ENCODE measurements at places on chromosomes 6 and 20.

DNA sequence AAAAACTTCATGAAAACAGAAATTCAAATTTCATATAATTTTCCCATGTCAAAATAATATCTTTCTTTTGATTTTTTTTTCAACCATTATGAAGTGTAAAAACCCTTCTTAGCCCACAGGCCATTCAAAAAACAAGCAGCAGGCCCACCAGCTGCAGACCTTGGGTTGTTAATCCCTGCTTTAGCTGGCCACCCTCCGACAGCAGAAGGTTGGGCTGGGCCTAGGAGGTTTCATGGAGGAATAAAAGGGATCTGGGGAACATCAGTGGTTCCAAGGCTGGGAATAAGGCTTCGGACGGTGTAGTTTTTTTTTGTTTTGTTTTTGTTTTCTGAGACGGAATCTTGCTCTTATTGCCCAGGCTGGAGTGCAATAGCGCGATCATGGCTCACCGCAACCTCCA is 3.6 kb upstream of the HSP90AB1 start:
- DNase-seq = no peak

DNA sequence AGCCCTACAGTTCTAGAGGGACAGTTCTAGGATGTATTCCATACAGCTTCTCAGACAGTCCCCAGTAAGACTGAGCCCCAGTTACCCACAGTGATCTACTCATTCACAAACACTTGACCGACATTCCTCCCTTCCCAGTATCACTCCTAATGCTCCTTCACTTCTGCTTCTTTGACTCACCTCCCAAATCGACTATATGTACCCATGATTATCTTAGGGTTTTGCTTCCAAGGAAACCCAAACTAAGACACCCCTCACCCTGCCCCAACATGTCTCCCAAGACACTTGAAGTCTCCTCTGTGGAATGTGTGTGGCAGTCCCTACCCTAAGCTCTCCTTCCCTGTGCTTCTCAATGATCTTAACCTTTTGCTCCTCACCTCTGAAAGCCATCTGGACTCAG is 23.6 kb upstream of the TGM6 start:
- no peak for DNase-seq

DNA sequence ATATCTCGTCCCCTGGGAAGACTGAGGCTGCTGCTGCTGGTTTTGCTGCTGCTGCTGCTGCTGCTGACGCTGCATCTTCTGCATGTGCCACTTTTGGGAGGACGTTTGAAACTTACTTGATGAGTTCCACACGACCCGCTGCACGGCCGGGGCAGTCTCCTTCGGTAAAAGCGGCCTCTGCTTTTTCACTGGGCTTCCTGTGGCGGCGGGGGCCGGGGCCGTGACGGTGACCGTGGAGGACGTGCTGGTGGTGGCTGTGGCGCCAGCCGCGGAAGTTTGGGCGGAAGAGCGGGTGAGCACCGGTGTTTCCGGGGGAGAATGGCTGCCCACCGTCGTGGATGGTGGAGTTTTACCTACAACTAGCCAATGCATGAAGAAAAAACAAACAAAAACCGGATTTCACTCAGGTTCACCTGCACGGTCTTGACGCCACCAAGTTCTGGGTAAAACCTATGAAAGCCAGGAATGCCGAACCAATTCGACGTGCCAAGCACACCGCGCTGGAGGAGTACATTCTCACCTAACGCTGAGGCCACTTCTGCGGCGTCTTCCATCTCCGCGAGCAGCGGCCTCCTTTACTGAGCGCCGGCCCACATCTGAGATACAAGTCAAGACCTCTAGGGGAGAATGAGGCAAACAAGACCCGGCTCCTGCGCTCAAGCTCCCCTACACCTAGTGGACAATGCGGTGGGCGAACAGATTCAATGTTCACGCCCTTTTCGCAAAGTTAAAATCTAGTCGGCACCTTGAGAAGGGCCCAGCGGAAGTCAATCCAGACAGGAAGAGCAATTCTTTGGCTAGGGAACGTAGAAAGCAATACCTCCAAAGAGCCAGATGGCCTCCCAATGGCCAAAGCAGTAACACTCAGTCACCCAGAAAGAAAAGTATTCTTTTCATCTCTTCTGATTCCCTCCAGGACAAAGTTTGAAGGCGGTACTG is 117.5 kb downstream of the ZMYND8 start:
- DNase-seq = no peak

- DNase-seq = no peak
Measured at GRCh38 chr20:13873831-13874230, 89.0 kb downstream of the NDUFAF5 start.

GRCh38 chr6:25172819-25173218 is 106.4 kb upstream of the CARMIL1 start:
- no peak for DNase-seq

GRCh38 chr20:47576516-47577033 is 74.9 kb downstream of the NCOA3 start:
- no peak for DNase-seq

GRCh38 chr6:119495230-119495683 is 145.7 kb upstream of the MAN1A1 start:
- DNase-seq = no peak

GRCh38 chr6:10771371-10771894 is 23.8 kb downstream of the TMEM14B start:
- DNase-seq = no peak

DNA sequence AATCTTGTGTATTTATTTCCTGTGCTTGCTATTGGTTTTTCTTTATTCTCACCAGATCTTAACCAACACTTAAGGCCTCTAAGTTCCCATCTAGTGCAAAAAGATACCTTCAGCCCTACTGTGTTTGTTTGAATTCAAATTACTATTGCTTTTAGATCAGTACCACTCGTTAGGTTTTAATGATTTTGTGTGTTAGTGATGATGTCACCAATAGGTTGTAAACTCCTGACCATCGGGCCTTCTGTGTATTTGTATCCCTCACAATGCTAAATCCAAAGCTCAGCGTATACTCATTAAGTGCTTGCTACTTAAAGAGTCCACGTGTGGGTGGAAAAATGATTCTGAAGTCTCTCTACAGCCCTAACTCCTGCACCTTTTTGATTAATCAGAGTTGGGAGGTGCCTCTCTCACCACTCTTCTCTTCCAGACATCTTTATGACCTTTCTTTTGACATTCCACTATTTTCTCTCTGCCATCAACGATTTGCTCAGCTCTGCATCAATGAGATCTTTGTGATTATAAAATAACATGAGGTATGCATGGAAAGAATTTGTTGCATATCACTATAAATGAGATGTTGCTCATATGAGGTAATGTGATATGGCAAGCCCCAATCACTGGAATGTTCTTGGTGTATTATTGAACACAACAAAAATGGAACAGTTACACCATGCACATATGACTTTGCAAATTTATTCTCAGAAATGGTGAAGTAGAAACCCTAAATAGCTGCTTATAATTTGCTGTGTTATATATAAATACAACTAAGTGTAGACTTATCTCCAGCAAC is 55.1 kb upstream of the LAMA2 start:
- no peak for DNase-seq

DNA sequence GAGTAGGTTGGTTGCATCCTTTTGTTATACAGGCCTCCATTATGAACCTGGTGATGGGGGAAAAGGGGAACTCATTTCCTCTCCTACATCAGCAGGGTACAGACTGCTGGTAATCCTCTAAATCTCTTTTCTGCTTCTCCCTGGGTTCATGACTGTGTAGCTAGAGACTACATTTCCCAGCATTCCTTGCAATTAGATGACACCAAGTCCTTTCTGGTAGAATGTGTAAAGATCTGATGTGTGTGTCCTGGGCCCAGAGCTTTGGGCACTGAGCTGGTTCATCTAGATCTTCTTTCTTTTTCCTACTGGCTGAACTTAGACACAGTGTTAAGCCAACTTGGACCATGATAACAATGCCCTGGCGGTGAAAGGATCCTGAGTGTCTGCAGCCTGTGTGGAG is 104.7 kb upstream of the IFNGR1 start:
- DNase-seq = no peak

DNA sequence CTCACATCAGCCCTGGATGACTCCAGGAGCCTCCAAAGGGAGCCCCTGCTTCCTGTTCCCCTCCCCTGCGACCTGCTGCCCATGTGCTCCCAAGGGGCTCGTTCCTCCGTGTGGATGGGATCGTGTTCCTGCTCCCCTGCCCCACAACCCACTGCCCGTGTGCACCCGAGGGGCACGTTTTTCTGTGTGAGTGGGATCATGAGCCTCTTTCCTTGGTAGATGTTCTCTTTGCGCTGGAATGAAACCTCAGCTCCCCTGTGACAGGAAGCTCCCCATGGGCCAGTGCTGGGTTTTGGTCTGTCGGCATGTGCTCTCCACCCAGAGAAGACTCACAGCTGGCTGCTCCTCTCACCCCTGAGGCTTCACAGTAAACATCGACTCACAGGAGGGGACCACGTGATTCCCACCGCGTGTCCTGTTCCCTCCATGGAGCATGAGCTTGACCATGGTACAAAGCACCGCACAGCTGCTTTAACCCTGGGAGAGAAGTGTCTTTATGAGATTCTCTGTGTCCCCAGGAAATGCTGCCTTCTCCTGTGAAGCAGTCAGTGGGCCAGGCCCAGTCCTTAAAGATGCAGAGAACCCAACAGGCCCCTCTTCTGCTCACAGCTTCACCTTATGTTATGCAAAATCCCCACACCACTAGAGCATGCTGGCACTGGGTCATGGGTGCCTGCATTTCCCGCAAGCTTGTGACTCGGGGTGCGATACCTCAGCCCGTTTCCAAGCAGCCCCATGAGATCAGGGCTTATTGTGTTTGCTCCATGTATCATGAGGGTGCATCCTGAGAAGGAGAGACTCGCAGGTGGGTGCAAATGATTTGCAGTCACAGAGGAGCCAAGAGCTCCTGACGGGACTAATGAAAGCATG is 215.1 kb downstream of the ERMARD start:
- DNase-seq = peak; percentile 10

GRCh38 chr20:37598100-37598543 is 70.4 kb upstream of the BLCAP start:
- DNase-seq = no peak

DNA sequence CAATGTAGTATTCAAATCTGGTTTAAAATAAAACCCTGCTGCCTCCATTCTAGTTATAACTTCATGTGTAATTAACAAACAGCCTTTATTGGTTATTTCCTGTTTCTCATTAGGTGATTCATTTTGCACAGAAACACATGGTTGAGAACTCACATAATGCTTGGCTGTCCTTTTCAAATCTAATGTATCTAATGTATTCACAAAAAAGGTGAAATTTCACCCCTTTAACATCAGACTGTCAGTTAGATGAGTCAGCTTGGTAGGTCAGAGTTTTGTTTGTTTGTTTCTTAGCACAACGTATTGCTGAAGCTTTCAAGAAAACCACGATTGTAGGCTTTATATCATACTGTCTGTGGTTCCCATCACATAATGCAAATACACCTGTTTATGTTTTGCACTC is 78.7 kb upstream of the TMEM30A start:
- no peak for DNase-seq

DNA sequence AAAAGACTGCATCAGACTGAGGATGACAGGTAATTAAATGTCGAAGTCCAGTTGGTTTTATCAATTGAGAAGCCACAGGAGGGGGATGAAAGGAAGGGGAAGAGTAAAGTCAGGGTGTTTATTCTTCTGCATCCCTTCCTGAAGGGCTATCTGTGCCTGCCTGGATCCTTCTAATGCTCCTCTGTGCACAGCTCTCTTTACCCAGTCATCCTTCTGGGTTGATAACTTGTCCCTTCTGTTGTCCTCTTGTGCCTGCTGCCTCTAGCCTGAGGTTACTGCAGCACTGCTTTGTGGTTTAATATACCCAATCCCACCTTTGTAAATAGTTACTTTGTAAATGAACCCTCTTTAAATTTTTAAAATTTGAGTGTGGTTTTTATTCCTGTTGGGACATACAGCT is 1127.3 kb downstream of the EPHA7 start:
- no peak for DNase-seq

- no peak for DNase-seq
Measured at GRCh38 chr6:158514176-158514575, 45.7 kb upstream of the TMEM181 start.

GRCh38 chr6:150395388-150396009 is 26.7 kb downstream of the IYD start:
- peak; percentile 18 for DNase-seq

- no peak for DNase-seq
Measured at GRCh38 chr6:166245148-166245547, 63.0 kb downstream of the PRR18 start.

- DNase-seq = no peak
Measured at GRCh38 chr6:34855463-34855862, 32.4 kb downstream of the TAF11 start.
